ENCODE measurements at places on chromosomes 1 and 21.

- DNase-seq, result no peak
Measured at GRCh38 chr1:35797380-35797779, 10.4 kb upstream of the AGO4 start.

- no peak for DNase-seq
Measured at GRCh38 chr1:56433056-56433577, 146.2 kb downstream of the PLPP3 start.

- DNase-seq, result no peak
Measured at GRCh38 chr1:184462155-184462554, 75.3 kb downstream of the C1orf21 start.

GRCh38 chr1:174657893-174658292 is 210.1 kb downstream of the GPR52 start:
- no peak for DNase-seq

- DNase-seq, result no peak
Measured at GRCh38 chr1:231376875-231377549, 38.9 kb downstream of the SPRTN start.

- no peak for DNase-seq
Measured at GRCh38 chr1:44021581-44022321, 9.5 kb downstream of the SLC6A9 start.

GRCh38 chr1:166956057-166956850 is 19.1 kb downstream of the ILDR2 start:
- no peak for DNase-seq

- DNase-seq, result no peak
Measured at GRCh38 chr1:99084562-99084961, 79.9 kb upstream of the PLPPR5 start.

GRCh38 chr1:176157995-176158394 is 49.1 kb downstream of the COP1 start:
- DNase-seq, result no peak

DNA sequence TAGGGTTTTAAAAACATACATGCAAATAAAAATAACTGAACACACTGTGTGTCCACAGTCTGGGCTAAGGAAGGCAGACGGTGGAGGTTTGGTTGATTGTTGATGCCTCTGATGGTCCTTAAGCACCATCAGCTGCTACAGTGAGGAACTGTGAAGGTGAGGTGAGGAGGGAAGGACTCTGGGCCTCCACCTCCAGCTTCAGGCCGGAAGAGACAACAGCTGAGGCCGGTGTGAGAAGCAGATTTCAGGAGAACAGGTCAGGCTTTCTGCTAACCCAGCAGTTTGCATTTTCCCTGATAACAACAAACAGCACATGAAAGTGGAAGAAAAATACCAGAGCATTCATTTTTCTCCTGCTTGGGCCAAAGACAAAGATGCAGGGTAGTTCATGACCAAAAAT is 189.9 kb upstream of the AJAP1 start:
- peak; percentile 3 for DNase-seq

GRCh38 chr21:37460196-37460595 is 93.6 kb downstream of the DYRK1A start:
- DNase-seq, result no peak

DNA sequence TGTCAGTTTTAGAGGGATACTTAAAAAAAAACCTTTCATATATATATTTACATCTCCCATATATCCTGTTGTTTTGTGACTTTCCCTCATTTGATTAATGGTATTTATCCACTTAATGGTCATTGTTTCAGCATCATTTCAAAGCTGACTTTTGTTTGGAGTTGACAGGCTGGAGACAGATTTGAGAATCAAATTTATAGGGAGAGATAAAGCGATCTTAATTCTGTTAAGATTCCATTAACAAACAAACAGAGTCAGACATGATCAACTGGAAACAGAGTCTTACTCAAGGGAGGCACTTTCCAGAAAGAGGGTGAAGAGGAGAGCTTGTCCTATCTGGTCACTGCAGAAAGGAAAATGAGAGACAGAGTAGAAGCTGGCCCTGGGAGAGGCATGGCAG is 283.4 kb downstream of the TTLL7 start:
- no peak for DNase-seq

DNA sequence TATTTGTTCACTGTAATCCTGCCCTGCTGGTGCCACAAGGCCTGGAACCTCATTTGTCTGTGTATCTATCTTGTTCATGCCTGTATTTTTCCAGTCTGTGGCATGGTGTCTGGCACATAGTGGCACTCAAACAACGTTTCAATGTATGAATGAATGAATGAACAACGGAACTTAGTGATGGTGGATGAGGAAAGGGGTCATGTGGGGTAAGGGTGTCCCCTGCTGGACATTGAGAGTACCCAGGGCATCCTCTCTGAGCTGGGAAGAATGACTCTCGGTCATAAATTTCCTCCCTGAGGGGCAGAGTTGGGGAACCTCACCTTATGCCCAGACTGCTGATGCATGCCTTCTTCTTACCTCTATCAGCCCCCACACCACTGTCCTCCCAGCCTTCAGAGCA is 18.9 kb upstream of the ZNF683 start:
- DNase-seq, result peak; percentile 71

DNA sequence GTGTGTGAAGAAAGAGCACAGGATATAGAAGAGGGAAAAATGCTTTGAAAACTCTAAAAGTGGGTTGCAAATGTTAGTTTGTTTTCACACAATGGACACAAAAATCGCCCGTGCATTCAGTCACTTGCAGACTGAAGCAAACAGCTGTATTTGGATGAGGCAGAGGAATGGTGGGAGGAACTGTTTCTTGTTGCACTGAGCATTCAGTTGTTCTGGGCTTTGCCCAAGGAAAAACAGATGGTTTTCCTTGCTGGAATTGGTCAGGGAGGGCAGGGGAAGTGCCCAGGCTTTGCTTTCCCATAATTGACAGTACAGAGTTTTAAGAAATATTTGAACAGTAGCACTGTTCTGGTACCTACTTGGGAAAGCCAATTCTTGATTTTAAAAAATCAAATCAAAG is 19.5 kb upstream of the WARS2 start:
- no peak for DNase-seq

DNA sequence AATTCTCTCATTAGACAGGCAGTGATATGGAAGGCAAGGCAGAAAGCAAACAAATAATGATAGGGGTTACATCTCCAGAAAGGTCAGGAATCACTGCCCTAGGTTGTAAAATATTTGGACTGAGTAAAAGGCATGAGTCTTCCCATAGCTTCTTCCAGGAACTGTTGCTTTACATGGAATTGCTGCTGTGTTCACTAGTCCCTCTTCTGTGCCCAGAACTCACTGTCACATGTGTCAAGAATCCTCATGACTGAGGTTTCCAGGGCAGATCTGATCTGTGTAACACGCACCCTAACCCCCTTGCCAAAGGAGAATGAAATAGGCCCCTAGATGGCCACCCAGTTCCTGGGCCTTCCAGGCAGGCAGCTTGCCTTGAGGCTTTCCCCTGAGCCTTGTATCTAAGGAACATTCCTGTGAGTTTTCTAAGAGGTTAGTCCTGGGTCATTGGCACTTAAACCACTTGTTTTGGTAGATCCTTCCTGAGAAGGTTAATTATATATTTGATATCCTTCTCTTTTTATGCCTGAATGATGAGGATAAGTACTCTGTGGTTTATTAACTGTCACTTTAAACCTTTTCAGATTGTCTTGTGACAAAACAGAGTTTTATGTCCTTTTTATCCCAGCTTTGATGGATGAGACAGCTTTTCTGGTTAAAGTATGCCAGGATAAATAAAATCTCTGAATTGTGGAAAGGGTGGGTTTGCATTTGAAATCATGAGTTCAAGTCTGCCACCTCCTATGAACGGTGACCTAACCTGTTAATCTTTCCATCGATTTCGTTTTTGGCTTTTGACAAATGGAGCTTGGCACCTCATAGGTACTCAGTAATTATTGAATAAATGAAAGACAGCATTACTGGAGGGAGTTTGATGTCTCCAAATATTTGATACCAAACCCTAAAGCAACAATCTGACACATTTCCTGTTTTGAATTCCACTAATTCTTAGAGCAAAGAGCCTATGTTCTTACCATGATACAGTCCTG is 163.3 kb downstream of the DHRS3 start:
- DNase-seq, result no peak

DNA sequence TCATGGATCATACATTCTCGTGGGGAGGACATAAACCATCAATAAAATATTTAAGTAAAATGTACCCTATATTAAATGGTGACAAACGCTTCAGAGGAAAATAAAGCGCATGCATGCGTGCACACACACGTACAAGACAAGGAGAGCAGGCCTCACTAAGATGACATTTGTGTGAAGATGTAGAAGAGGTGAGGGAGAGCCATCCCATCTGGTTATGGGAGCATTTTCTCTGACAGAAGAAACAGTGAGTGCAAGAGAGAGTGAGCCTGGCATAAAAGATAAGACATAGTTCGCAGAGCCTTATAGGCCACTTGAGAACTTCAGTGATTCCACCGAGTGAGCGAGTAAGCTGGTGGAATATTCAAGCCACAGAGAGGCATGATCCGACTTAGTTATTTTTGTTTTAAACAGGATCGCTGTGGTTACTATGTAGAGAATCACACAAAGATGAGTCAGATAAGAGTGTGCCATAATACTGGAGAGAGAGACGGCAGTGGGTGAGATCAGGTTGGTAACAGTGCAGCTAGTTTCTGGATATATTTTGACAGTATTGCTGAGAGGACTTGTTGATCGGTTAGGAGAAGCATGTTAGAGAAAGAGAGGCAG is 624.2 kb downstream of the PLPP3 start:
- DNase-seq, result no peak

DNA sequence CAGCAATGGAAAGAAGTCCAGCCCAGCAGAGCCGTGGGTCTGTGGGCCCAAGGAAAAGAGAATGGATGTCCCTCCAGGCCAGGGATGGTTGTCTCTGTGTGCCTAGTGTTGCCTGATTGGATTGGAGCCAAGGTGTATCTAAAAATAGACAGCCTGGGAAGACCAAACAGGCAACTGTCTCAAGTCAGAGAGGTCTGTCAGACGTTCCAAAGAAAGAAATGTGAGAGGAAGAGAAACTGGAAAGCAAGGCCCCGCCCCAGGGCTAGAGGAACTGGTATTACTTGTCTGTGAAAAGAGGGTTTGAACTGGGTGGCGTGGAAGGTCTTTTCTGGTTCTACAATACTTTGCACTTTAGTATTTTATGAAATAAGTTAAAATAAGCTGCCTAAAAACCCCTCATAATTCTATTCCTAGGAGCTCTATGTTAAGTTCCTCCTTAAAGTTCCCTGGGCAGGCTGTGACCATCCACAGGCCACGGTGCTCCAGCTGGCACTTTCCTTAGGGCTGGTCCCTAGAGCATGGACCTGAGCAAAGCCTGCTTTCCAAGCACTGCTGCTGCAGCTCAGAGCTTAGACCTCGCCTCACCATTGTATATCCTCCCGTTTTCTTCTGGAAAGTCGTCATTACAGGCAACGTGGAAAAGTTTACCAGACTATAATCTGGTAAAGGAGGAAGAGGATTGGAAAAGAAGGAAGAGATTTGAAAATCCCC is 151.6 kb downstream of the DISC1 start:
- DNase-seq, result no peak

DNA sequence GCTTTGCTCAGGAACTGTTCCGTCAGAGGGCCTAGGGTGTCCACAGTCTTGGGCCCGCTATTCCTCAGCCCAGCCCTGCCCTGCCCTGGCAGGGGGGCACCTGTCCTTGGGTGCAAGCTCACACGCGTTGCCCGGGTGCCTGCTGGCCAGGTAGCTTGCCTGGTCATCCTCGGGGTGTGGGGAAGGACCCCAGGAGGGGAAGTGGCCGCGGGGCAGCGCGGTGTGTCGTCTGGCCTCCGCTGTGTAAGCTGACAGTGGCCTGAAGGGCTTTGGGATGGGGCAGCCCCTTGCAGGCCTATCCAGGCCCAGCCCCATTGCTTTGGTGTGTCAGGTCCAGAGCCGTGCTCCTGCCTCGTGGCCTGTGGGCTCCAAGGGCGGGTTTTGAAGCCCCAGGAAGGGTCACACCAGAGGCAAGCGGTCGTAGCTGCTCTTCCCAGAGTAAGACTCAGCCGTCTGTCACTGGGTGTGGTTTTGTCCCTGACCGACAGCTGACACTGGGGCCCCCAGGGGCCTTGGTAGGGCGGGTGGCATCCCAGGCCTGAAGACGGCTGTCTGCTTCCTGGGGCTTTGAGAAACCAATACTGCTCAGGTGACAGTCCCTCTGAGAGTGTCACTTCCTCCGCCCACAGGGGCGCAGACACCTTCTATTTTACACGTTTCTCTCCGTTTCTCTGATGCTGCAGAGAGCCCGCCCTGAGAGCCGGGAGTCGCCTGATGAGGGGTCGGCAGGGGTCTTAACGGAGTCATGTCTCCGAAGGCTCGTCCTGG is 72.1 kb downstream of the SKI start:
- peak; percentile 90 for DNase-seq

GRCh38 chr1:55257958-55258357 is 42.8 kb upstream of the USP24 start:
- DNase-seq, result peak; percentile 66

GRCh38 chr21:44576025-44576420 is 2.5 kb downstream of the KRTAP10-4 start:
- no peak for DNase-seq

- DNase-seq, result no peak
Measured at GRCh38 chr1:21861602-21862429, 49.8 kb downstream of the LDLRAD2 start.

DNA sequence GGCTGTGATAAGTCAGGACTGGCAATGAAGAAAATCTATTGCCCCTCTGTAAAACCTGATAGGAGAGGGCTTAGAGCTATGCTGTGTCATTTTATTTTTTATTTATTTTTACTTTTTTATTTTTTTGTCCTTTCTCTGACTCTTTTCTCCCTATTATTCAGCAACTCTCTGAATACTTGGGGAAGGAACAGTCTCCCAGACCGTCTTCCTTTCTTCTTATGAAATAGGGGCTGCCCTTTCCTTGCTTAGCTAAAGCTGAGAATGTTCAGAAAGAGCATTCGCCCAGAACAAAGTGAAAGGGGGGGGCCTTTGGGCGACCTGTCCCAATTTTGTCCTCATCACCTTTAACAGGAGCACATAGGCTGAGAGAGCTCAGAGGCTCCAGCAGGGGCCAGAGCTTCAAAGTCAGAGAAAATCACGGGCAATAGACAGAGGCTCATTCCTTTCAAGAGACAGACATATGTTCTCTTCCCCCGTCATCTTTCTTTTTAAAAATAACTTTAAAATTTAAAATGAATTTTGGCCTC is 80.9 kb downstream of the RNF220 start:
- no peak for DNase-seq

GRCh38 chr21:37119421-37120218 is 46.6 kb downstream of the TTC3 start:
- DNase-seq, result no peak

DNA sequence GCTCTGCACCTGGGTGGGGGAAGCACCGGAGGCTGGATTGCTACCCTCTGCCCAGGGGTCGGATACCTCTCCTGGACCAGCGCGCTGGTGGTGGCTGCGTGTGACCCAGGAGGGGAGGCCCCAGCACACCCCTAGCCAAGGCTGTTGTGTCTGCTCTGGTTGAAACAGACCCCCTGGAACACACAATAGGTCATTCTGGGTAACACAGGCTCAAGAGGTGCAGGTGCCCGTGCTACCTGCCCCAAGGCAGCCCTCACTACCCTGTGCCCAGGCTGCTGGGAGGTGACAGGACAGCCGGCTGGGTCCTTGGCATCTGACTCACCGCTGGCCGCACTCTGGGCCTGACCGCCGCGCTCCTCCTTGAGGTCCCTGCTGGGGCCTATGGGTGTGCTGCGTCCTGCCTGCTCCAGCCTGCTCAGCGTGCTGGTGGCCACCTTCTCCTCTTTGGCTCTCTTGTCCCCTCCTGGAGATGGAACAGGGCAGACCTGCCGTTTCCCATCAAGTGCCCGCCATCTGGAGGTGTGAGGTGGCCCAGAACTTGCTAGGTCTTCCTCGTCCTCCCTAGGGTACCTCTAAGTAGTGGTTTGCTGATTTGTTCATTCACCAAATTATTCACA is 30.0 kb downstream of the ZBTB17 start:
- DNase-seq, result no peak

Measured in activated effector memory CD4-positive, alpha-beta T cell treated with anti-CD3 and anti-CD28 coated beads, Interleukin-2, amount 50 U/mL, for 16 hours (primary cell).